ENCODE measurements at places on chromosomes 3 and 15.

DNA sequence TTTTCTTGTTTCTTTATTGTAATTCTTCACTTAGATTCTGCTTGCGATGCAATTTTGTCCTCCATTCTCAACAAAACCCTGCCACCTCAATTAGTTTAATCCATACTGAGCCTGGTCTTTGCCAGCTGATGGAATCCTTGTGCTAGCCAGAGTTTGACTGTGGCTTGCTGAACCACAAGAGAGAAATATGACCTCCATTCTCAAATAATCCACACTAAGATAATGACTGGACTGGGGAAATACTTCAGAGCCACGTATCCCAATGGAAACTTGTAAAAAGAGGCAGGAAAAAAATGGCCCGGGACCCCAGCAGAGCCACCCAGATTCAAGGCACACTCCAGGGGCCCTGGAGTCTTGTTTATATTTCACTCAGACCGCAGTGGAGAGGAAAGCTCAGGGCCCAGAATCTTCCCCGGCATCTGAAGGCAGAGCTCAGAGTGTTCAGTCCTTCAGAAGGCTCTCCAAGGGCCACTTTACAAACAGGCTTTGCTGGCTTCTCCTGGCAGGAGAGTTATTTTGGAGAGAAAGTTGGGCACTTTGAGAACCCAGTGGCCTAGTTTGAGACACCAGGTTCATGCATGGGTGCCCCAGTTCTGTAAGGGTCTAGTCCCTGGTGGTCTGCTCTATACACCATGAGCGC lies 62.7 kb downstream of the SSUH2 start:
- DNase-seq, result no peak

- no peak for DNase-seq
Measured at GRCh38 chr3:48934333-48934991, 15.8 kb downstream of the ARIH2 start.

DNA sequence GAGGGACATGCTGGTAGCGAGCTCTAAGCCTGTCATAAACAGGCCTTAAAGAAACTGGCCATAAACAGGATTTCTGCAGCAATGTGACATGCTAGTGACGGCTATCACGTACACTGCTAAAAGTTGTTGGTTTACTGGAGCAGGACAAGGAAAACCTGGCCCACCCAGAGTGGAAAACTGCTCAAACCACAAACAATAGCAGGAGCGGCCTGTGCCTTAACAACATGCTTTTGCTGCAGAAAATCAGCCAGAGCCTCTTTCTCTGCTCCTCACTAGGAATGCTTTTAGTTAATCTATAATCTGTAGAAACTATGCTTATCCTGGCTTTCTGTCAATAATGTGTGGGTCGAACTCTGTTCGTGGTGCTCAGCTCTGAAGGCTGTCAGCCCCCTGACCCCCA lies 202.9 kb upstream of the UBE3A start:
- DNase-seq, result no peak

GRCh38 chr15:101207867-101208288 lies 44.0 kb downstream of the CHSY1 start:
- no peak for DNase-seq

DNA sequence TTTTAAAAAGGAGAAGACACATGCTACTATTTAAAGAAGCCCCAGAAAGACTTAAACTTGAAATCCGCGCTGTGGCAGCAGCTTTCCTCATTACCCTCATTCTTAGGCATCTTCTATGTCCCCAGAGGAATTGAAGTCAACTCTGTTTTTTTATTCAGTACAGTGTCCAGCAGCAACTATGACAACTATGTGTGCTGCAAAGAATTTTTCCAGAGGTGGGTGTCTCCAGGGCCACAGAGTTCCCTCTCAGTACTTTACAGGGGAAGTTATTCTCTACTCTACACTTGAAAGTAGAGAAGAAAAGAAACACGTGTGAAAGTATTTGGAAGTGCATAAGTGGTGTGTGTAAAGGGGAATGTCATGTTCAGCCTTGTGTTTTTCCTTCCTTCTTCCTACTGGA lies 32.0 kb downstream of the GATM start:
- DNase-seq, result no peak

- no peak for DNase-seq
Measured at GRCh38 chr3:4785551-4785950, 193.7 kb upstream of the BHLHE40 start.

GRCh38 chr15:74228723-74229081 lies 7.4 kb upstream of the CCDC33 start:
- peak; percentile 74 for DNase-seq

DNA sequence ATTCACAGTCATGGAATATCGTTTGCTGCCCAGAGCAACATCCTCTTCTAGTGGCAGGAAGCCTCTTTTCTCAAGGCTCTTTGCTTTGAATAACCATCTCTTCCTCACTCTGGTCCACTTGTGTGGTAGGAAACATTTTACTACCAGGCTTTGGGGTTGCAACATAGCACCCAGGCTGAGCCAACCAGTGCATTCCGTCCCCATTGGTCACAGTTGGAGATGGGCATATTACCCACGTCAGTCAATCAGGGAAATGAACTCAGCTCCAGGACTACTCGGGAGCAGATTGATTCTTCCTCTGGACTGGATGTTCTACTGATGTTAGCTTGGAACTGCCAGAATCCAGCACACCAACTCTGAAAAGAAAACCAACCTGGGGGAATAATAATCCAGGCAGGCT lies 4.2 kb upstream of the PEX5L start:
- no peak for DNase-seq

DNA sequence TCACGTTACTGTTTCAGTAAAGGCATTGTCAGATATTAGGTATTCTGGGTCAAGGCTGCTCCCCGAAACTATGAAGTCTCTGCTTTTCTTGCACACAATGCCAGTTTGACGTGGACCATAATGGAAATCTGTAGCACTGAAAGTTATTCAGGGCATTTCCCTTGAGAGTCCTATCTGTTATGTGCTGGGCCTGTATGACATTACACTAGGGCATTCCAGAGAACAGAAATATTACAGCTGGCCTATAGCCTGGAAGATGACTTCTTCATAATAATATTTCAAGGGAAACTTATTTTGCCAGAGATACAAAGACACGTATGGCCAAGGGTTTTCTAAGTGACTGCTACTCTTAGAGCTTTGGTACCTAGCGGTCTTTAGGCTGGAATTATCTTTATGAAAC lies 613.6 kb upstream of the CBLB start:
- no peak for DNase-seq
